Right cardiac atrium (tissue), 5 donors: ENCODE measurements at places on chromosomes 3 and 15. TPM values are rescaled to one million over a fixed set of nuclear protein-coding genes. Genes with fewer than 3 reads are reported as not detected.

GRCh38 chr3:127748754-127749327 is 73.5 kb downstream of the MGLL start:
- DNase-seq: peak; percentile 62

ZNF592 gene
- 20.3 TPM for total RNA-seq

PRKCD gene
- total RNA-seq: 34.3 TPM

TP63 gene
- 0.57 TPM for total RNA-seq

DNA sequence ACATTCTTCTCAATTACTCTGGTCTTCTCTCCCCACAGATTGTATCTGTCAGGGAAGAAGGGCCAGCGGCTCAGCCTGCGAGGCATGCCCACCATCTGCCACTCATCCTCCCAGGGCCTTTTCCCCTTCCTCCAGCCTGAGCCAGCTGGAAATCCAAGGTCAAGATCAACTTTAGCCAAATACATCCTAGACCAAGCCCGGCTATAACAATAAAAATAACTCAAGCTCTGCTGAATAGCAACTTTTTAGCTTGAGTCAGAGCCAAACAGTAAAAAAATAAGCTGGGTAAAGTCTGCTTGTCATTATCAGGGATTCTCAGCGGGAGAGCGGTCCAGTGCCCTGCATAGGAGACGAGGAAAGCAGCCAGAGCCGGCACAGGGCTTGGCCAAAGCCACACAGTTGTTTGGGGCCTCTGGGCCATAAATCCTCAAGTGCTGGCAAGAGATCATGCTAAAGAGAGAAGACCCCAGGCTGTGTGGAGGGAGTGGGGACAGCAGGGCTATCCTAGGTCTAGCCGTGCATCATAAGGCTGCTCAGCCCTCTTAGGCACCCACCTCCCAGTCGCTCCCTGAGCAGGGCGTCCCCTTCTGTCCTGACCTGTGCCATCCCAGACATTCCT is 76.2 kb upstream of the HERC1 start:
- no peak for DNase-seq

DNA sequence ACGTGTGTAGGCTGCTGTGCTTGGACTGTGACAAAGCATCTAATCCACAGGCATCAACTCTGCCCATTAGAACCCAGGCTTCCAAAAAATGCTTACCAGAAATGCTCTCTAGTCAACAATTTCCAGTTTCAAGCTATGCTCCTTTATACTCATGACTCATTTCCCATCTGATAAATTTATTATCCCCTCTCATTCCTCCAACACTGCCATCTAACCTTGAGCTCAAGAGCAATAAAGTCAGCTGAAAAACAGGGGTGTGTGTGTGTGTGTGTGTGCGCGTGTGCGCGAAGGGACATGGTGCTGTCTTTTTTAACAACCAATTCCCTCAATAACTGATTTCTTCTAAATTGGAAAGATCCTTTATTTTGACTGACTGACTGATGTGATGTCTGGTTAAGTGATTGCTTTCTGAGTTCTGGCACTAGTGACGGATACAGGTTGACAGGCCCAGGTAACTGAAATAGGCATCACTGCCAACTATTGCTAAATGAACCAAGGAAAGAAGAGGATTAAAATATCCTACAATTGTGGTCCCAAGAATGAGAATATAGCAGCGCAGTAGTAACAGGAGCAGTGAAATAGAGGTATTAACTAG is 405.5 kb downstream of the ZNF385D start:
- DNase-seq: no peak

DNA sequence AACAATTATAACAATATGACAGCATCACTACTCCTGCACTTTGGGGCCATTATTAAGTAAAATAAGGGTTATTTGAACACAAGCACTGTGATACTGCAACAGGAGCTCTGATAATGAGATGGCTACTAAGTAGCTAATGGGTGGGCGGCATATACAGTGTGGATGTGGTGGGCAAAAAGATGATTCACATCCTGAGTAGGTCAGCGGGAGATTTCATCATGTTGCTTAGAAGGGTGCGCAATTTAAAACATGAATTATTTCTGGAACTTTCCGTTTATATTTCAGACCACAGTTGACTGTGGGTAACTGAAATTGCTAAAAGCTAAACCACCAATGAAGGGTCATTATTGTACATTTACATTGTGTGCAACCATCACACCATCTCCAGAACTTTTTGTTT is 42.3 kb downstream of the FBXO22 start:
- DNase-seq: no peak

- peak; percentile 98 for DNase-seq
These were observed at the start of gene ZFAND6 for GRCh38 chr15:80058851-80059785. TSS of gene ZFAND6 (plus strand) at chr15:80059676. CDS start at chr15:80120345, 60,669 bp downstream.

BDH1 gene
- total RNA-seq: 22.8 TPM

GRCh38 chr3:8759038-8759707 is 10.2 kb downstream of the OXTR start:
- DNase-seq: no peak

DNA sequence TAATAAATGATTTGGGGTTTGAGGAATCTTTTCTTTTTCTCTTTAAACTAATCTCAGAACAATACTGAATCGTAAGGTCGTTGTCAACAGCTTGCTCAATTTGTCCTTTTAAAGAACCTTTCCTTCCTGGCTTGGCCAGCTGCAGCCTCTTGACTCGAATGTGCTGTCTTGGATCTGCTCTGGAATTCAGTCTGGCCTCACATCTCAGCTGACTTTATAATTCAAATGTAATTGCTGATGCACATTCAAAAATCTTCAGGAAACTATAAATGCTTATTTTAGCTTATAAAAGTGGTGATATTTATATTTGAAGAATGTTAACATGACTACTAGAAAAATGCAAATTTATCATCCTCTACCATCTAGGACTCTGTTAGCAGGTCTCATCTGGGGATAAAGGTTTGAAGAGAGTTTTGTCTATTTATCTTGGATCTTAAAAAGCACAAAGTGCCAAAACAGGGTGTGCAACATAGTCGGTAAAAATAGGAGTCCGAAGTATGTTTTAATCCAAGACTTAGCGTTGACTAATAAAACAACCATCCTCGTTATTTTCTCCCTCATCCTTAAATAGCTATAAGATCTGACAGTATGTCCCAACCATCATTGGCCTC is 1035.2 kb downstream of the MCTP2 start:
- DNase-seq: no peak

DNA sequence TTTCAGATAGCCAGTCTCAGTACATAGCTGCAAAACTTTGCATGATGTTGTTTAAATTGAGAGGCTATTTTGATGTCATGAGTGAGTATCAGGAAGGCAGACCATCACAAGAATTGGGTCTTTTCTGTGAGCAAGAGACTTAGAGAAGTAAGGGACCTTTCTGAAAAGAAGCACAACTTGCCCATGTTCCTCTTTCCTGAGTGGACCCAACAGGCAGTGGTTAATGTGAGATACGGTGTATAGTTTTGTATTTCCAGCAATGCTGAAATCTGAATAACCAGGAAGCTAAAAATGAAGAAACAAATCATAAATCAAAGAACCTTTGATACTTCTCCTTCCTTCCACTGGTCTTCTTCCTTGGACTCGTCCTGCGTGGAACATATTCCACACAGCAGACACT is 25.1 kb downstream of the MCTP2 start:
- DNase-seq: no peak

- DNase-seq: no peak
These were observed 20.3 kb downstream of the DOCK3 start for GRCh38 chr3:50695031-50695430.

GRCh38 chr3:144358191-144358590 is 386.6 kb downstream of the DIPK2A start:
- no peak for DNase-seq

- DNase-seq: no peak
These were observed 111.9 kb downstream of the SNRPN start for GRCh38 chr15:25066708-25067107.

DNA sequence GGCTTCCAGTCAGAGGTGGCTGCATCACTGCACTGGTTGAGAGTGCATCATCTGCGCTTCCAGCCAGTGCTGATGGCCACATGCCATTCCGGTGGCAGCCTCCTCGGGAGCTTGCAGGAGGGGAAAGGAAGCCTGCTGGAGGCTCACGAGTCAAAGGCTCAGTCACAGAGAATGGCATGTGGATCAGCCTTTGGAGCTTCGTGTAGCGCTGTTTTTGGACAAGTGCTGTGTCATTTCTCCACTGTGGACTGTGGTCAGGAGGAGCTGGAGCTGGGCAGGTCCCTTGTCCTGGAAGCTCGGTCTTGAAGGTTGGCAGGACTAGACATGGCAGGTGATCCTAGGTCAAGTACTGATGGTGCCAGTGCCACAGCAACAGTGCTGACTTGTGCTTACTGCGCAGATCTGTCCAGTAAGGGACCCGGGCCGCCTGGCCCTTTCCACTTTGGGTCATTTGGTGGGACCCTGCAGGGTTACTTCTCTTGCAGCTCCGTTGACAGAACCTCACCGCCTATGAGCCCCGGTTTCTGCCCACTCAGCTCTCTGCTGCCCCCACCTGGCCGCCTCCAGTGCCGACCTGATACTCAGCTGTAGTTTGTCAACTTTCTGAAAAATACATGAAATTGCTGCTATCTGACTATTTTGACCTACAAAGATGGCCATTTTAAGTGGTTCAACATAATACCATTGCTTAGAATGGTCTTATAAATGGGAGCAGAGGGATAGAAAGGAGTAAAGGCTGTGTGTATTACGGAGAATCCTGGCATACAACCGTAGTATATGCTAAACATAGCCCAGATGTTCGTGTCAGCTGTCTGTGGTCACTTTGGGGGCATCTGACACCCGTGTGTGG is 27.6 kb upstream of the TRPM1 start:
- peak; percentile 89 for DNase-seq

DNA sequence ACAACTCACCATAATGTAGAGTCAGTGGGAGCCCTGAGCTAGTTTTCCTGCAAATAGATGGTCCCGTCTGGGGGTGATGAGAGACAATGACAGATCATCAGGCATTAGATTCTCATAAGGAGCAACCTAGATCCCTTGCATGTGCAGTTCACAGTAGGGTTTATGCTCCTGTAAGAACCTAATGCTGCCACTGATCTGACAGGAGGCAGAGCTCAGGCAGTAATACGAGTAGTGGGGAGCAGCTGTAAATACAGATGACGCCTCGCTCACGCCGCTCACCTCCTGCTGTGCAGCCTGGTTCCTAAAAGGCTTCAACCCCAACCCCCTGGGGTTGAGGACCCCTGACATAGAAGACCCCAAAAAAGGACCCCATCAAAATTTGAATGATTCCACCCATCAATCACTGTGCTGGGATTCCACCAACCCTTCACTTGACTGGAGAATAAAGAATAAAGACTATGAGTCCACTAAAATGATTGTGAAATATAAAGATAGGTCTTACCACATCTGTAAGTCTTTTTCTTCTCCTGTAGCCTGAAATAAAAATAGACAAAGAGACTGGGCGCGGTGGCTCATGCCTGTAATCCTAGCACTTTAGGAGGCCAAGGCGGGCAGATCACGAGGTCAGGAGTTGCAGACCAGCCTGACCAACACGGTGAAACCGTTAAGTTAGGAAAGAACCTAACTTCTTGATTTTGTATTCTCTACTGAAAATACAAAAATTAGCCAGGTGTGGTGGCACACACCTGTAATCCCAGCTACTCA is 9.9 kb upstream of the UBL7 start:
- DNase-seq: no peak

GRCh38 chr3:67654099-67654843 is at the start of gene SUCLG2:
TSS of gene SUCLG2 (minus strand) at chr3:67654612. CDS start at chr3:67654586, 26 bp downstream.
- DNase-seq: peak; percentile 95

DNA sequence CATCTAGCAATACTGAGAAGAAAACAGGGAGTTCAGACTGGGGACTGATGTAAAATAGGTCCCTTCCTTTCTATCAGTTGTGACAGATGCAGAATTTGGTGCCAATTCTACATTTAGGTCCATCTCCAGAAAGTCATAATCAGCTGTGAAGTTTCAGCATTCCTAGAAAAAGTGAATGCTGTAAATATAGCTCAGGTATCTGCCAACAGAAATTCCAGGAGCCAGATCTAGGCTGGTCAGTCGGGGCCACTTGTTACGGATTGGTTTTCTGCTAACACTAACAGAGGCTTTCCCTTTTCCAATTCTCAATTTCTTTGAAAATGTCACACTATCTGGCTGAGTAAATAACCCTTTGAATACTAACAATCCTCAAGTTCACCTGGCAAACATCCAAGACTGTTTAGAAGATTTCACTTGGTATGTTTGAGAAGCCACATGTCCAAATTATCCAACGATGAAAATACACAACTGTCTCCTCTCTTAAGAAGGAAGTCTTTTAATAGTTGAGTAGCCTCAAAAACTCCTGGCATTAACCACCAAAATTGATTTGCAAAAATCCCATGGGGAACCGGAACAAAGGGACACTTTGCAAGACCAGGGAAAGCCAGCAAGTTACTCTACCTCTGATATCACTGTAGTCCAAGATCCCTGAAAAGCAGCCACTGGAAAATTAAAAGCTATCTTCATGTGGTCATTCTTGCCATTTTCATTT is 222.3 kb downstream of the ZMAT3 start:
- DNase-seq: no peak

DNA sequence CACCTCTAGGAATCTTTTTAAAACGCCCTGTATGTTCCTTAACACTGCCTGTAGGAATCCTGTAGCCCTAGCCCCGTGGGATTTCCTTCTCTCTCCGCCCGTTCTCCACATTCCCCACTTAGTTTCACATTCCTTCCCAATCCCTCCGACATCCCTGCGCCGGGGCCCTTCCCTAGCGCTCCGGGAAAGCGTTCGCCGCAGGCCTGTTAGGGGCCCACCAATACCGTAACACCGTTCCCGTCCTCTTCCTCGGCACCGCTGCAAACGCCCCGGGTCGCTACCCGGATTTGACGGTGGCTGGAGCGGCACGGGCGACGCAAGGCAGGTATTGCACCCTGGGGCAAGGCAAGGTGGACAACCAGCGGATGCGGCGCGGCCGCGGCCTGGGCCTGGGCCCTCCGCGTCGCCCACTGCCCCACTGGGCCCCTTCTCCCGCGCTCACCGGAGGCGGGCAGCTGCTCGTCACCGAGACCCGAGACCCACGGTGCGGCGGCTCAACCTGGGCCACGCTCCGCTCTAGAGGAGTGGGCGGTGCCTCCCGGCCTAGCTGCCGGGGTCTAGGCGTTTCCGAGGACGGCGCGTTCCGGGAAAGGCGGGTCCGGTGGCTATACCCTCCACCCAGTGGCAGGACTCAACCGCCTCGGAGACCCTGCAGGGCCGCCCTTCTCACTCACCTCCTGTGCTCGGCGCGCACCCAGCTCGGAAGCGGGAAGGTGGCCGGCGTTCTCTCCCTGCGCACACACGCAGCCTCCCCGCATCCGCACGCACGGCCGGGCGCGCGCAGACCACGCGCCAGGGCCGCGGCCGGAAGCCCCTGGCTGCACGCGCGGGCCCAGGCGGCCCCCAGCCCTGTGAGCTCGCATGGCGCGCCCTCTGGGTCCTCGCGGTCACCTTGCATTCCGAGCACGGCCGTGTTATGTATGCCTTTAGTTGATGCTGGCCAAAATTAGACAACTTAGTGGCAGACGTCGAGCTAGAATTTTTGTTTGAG is at the start of gene B3GALNT1:
TSS of gene B3GALNT1 (minus strand) at position 789 of the 991 bp plus-strand sequence. CDS start 18,595 bp downstream, outside the sequence.
- DNase-seq: peak; percentile 83

GOLGA8S gene
- 0.85 TPM for total RNA-seq

CELF6 gene
- total RNA-seq: 2.2 TPM

TICRR gene
- 0.23 TPM for total RNA-seq

CHRNA5 gene
- 3.4 TPM for total RNA-seq

IFRD2 gene
- 59.7 TPM for total RNA-seq

- no peak for DNase-seq
These were observed 116.0 kb downstream of the IGF1R start for GRCh38 chr15:98764291-98764690.

ACSBG1 gene
- total RNA-seq: 0.42 TPM

PLSCR2 gene
- not detected for total RNA-seq

GUCA1C gene
- not detected for total RNA-seq

MEIS2 gene
- 33.4 TPM for total RNA-seq

- DNase-seq: no peak
These were observed 15.9 kb downstream of the SPICE1 start for GRCh38 chr3:113499081-113499480.
